ENCODE measurements at places on chromosomes 12 and 14. TPM values are rescaled to one million over a fixed set of nuclear protein-coding genes. Genes with fewer than 3 reads are reported as not detected.

HVCN1 gene
- not detected for total RNA-seq

MFAP5 gene
- 0.61 TPM for total RNA-seq

PLA2G1B gene
- not detected for total RNA-seq

SLC25A47 gene
- not detected for total RNA-seq

PRPH gene
- total RNA-seq, result 4.9 TPM

DPF3 gene
- total RNA-seq, result not detected

CD4 gene
- total RNA-seq, result not detected

GRCh38 chr12:95462081-95462480 is 11.9 kb upstream of the METAP2 start:
- DNase-seq, result no peak
- H3K27me3 ChIP-seq, result no peaks in the 10 kb centered on the region
- H3K36me3 ChIP-seq, result no peaks in the 10 kb centered on the region

DNA sequence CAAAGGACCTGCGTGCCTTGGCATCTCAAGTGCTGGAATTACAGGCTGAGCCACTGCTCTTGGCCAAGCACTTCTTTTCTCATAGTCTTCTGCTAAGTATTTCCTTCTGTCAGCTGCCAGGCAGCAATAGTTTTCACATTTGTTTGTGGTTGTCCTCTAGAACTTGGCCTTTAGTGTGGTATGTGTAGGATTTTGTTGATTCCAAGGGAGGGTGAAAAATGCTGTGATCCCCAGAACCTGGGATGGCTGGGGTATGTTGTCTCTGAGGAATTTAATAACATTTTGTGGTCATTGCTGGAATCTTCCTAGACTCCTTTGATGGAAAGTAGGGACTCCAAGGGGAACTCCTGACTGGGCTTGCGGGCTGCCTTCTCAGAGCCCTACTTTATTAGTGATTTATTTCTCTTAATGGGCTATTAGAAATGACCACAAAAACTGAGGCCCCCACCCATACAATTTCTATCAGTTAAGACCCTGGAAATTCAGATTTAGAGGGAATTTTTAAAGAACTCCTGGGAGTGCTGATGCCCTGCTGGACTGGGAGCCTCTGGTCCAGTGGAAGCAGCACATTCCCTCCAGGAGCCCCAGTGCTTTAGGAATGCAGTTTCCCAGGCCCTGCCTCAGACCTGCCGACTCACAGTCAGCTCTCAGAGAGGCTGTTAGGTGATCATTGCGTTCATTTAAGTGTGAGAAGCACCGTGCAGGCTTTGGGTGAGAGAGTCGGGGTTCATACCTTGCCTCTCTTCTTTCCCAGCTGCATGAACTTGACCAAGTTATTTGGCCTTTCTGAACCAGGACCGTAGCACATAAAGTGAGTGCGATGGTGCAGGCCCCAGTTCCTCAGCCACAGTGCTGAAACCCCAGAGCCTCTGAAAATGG is 22.7 kb downstream of the TRAF3 start:
- H3K27me3 ChIP-seq, result no peaks in the 10 kb centered on the region
- H3K4me3 ChIP-seq, result no peak overlapping the region
- DNase-seq, result no peak

GRCh38 chr12:62966990-62967506 is 32.1 kb upstream of the PPM1H start:
- no peak overlapping the region for H3K4me3 ChIP-seq
- H3K36me3 ChIP-seq, result no peaks in the 10 kb centered on the region
- H3K4me1 ChIP-seq, result peaks cover 45% of the 10 kb centered on the region

- H3K27me3 ChIP-seq, result no peaks in the 10 kb centered on the region
- DNase-seq, result no peak
- peaks cover 13% of the 10 kb centered on the region for H3K4me1 ChIP-seq
- no peak overlapping the region for H3K27ac ChIP-seq
- H3K4me3 ChIP-seq, result no peak overlapping the region
Observed at GRCh38 chr12:105995961-105996431, 142.8 kb downstream of the NUAK1 start.

GRCh38 chr12:4037747-4038312 is 164.6 kb upstream of the PARP11 start:
- no peak overlapping the region for H3K4me3 ChIP-seq
- H3K36me3 ChIP-seq, result no peaks in the 10 kb centered on the region
- H3K27ac ChIP-seq, result no peak overlapping the region
- no peaks in the 10 kb centered on the region for H3K27me3 ChIP-seq

GRCh38 chr12:67710582-67710981 is 62.0 kb downstream of the DYRK2 start:
- DNase-seq, result peak; percentile 79
- peaks cover 44% of the 10 kb centered on the region for H3K4me1 ChIP-seq
- no peaks in the 10 kb centered on the region for H3K36me3 ChIP-seq
- no peak overlapping the region for H3K4me3 ChIP-seq
- H3K27ac ChIP-seq, result peak overlapping the region; percentile 90
- H3K27me3 ChIP-seq, result no peaks in the 10 kb centered on the region

DNA sequence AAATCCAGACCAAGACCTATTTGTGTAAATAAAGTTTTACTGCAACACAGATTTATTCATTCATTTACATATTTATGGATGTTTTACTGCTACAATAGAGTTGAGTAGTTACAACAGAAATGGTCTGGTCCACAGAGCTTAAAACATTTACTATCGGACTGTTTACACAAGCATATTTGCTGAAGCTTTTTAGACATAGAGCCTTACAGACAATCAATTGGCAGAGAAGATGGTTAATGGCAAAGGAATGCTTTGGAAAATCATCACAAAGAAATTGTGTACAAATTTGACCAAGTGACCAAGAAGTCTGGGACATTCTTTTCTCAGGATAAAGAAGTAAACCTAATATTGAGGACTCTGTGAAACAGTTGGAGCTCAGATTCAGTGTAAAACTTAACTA is 504.3 kb downstream of the SLC16A7 start:
- H3K4me3 ChIP-seq, result no peak overlapping the region
- H3K36me3 ChIP-seq, result no peaks in the 10 kb centered on the region
- no peak overlapping the region for H3K27ac ChIP-seq
- no peak for DNase-seq
- H3K4me1 ChIP-seq, result peaks cover 27% of the 10 kb centered on the region

Measured in Caco-2 (cell line).